ENCODE measurements at places on chromosomes 3 and 15.

DNA sequence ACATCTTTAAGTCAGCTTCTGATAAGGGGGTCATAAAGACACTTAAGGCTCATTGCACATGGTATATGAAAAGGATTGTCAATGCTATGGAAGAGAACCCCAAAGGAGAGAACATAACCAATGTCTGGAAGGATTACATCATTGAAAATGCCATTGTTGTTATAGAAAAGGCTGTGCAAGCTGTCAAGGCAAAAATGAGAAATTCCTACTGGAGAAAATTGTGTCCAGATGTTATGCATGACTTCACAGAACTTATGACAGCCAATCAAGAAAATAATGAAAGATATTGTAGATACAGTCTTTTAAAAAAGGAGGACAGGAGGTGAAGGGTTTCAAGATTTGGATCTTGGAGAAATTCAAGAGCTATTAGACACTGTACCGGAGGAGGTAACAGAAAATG lies 96.3 kb upstream of the MBNL1 start:
- DNase-seq, result no peak

DNA sequence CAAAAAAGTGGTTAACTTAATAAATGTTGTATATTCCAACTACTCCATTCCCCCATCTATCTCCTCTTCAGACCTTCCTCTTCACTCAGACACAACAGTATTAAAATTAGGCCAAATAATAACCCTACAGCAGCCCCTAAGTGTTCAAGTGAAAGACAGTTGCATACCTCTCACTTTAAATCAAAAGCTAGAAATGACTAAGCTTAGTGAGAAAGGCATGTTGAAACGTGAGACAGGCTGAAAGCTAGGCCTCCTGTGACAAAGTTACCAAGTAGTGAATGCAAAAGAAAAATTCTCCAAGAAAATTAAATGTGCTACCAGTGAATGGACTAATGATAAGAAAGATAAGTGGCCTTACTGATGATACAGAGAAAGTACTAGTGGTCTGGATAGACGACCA lies 71.7 kb downstream of the ANKRD28 start:
- DNase-seq, result no peak

- no peak for DNase-seq
Observed at GRCh38 chr15:65286069-65286703, 497 bp downstream of the PARP16 start.

GRCh38 chr3:195066441-195066841 lies 204.5 kb downstream of the XXYLT1 start:
- no peak for DNase-seq

GRCh38 chr3:140753865-140754754 lies 76.2 kb downstream of the TRIM42 start:
- DNase-seq, result no peak

- DNase-seq, result no peak
Observed at GRCh38 chr15:96372554-96372953, 42.1 kb downstream of the NR2F2 start.

DNA sequence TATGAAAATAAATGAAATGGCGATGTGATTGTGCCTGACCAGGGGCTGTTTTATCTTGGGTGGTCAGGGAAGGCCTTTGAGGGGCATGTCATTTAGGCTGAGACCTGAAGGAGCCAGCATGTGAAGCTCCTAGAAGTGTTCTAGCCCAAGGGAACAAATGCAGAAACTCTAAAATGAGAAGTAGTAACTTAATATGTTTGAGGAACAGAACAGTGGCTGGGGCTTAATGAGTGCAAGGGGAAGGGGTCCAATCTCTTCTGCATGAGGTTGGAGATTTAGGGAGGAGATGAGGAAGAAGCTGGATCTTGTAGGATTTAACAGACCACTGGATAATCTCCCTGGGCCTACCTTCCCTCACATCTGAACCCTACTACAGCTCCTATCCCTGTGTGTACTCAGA lies 110.5 kb downstream of the AKAP13 start:
- no peak for DNase-seq

DNA sequence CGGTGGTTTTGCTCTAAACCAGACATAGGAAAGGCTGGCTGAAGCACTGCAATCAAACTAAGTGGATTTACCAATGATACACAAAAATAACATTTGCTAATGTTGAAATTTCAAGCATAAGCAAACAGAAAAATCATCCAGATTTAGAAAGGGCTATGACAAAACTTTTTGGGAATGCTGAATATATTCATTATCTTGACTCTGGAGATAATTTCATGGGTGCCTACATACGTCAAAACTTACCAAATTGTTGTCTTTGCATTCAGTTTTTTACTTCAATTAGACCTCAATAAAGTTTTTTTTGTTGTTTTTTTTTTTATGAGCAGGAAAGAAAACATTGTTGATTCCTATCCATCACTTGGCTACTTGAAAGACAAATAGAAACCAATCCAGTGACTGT lies 140.8 kb downstream of the NR2E3 start:
- DNase-seq, result no peak

DNA sequence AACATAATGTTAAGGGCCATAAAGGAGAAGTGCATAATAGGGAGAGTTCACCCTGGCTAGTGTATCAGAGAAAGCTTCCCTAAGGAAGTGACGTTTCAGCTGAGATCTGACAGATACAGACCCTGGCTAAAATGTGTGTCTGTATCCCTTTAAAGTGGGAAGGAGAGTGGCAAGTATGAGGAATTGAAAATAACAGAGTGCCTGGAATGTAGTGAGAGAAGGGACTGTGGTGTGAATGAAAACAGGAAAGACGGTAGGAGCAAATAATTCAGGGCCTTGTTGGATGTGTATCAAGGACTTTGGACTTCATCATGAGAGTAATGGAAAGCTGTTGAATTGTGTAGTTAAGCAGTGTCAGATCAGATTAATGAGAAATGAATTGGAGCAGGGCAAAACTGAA lies 30.5 kb downstream of the NEO1 start:
- DNase-seq, result no peak

- no peak for DNase-seq
Observed at GRCh38 chr3:157926822-157927221, 179.4 kb downstream of the SHOX2 start.

DNA sequence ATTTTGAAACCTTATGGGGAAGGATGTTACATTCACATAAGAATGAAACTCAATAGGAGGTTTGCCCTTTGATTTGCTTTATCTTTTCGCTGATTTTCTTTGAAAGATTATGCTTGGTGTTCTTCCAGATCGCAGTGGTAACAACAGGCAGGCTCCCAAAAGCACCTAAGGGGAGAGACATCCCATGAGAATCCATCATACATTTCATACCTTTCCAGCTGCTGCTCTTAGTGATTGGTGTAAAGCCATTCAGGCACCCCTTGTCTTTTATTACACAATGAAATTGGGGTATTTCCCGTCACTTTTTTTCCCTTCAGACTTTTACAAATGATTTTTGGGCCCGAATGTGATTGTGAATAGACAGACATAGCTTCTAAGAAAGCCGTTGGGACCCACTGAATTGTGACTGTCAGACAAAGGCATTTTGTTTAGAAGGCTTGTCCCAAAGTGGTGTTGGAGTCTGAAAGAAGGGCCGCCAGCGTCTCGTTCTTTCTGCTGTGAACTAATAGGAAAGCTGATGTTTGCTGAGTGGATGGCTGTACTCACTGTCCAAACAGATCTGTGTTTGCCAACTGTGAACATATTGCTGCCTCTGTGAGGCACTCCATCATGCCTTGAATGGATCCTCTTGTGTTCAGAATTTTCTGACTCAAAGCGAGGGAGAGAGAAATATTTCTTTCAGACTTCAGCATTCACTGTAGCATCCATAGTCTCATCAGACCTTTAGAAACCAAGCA lies 164.3 kb downstream of the FNDC3B start:
- no peak for DNase-seq

All from stimulated activated CD8-positive, alpha-beta memory T cell treated with anti-CD3 and anti-CD28 coated beads, Interleukin-7, amount 100 ng/mL, for 4 hours (primary cell).